ENCODE measurements at places on chromosomes 2 and 18.

DNA sequence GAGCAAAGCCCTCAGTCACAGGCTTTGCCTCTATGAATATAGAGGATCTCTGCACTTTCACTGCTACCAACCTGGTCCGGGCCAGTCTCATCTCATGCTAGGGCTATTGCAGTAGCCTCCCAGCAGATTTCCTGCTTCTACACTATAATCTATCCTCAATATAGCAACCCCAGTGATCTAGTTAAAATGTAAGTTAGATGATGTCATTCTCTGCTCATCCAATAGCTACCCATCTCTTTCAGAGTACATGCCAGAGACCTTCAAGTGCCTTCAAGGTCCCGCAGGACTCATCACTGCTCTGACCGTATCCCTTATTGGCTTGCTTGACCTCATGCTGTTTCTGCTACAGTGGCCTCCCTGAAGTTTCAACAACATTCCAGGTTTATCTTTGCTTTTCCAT is 186.3 kb downstream of the LOXHD1 start:
- no peak for DNase-seq

DNA sequence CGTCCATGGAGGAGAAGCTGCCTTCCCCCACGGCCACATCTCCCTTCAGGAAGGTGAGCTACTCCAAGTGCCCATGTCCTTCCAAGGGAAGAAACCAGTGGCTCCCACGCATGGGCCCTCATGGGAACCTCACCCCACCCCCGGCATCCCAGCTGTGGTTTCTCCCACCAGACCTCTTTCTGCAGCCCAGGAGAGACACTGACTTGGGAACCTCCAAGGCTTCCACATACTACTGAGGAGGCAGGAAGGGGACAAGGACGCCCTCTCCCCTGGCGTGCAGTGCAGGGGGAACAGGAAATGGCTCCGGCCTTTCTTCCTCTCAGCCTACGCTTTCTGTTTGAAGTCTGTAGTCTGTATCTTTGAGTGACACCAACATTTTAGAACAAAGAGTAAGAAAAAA is 104.5 kb upstream of the EPC2 start:
- DNase-seq = no peak

DNA sequence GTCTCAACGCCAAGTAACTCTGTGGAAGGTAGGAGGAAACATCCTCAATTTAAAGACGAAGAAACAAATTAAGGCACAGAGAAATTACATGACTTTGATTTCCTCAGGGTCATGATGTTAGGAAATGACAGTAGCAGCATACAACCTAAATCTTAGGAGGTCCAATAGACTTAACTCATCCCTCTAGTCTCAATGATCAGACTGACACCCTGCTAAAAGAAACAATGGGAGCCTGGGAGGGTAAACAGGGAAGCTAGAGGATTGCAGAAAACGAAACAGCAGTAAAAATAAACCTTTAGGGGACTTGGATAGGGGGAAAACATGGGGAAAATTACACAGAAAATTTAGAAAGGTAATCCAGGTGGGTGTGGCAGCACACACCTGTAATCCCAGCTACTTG is 56.0 kb downstream of the ROCK2 start:
- no peak for DNase-seq

- DNase-seq = no peak
Measured at GRCh38 chr2:237901932-237902850, 42.8 kb downstream of the RAMP1 start.

GRCh38 chr2:179403624-179404023 is 139.0 kb upstream of the SESTD1 start:
- no peak for DNase-seq

DNA sequence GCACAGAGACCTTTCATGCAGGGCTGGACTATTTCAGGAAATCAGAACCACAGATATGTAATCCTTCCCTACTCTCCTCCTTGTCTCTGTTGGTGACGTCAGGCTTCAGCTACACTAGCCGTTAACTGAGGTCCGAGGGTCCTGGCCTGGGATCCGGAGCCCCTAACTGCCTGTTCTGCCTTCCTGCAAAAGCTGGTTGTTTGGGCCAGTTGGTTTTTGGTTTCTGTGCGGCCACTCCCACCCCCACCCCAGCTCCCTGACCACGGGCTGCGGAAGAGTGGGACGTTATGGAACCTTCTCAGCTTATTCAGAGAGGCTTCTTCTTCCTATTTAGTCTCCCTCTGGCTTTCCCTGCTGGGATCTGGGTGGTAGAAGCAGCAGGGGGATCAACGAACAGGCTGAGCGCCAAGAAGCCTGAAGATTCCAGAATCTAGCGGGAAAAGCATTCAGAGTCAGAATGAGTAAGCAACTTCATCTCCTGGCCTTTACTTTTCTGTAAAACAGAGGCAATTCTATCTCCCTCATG is 49.3 kb upstream of the ROCK2 start:
- no peak for DNase-seq

DNA sequence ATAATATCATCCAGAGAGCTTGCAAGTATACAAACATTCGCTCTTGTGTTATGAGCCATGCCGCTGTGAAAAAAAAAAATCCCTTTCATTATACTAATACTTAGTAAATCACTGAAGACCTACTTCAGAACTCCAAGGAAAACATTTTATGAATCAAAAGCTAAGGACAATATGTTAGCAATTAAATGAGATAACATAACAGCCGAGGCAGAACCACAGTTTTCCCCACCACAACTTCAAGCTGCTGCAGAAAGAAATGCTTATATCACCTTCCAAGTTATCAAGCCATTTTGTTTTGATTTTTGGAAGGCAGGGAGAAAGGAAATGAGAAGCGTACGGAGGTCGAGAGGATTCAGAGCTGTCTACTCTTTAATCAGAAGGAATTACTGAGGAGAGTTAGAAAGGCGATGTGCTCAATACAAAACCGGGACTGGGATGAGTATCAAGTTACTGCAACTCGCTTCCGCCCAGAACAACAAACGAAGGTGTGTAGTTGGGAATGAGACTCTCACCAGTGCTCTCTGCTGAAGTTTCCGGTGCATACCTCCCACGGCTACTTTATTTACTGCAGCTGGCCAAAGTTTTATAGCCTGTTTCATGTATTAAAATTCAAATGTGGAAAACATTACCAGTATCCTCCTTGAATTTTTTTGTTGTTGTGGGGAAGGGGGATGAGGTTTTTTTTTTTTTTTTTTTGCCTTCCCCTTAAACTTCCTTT is 292.2 kb upstream of the CCDC68 start:
- no peak for DNase-seq

GRCh38 chr2:60391230-60391629 is 162.2 kb downstream of the BCL11A start:
- DNase-seq = no peak

GRCh38 chr2:210195101-210195852 is 24.1 kb upstream of the KANSL1L start:
- DNase-seq = peak; percentile 60

- DNase-seq = no peak
Measured at GRCh38 chr18:51857989-51858388, 482.0 kb upstream of the DCC start.

DNA sequence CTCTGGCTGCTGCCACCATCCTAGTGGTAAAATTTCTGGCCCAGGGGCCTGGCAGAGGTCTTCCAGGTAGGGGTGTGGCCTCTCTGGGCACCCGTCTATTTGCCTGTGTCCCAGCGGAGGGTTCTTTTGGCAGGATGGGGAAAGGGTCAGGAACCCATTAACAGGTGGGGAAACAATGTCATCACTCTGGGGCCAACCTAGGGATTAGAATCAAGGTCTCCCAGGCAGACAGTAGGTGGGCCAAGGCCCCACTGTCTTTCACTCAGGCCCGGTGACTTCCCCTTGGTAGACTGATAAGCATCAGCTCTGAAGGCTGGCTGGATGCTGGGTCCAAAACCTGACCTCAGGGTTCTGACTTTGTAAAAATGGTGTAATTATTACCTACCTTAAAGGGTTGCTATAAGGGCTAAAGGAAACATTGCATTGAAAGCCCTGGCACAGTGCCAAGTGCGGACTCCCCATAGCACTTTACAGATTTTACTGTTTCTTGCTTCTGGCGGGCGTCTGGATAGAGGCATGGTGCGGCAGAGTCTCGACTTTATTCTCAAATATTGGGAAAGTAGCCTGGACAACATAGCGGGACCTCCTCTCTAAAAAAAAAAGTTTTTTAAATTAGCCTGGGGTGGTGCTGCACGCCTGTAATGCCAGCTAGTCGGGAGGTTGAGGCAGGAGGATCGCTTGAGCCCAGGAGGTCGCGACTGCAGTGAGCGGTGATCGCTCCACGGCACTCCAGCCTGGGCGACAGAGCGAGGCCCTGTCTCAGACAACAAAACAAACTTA is 2.2 kb downstream of the LBX2 start:
- DNase-seq = no peak

DNA sequence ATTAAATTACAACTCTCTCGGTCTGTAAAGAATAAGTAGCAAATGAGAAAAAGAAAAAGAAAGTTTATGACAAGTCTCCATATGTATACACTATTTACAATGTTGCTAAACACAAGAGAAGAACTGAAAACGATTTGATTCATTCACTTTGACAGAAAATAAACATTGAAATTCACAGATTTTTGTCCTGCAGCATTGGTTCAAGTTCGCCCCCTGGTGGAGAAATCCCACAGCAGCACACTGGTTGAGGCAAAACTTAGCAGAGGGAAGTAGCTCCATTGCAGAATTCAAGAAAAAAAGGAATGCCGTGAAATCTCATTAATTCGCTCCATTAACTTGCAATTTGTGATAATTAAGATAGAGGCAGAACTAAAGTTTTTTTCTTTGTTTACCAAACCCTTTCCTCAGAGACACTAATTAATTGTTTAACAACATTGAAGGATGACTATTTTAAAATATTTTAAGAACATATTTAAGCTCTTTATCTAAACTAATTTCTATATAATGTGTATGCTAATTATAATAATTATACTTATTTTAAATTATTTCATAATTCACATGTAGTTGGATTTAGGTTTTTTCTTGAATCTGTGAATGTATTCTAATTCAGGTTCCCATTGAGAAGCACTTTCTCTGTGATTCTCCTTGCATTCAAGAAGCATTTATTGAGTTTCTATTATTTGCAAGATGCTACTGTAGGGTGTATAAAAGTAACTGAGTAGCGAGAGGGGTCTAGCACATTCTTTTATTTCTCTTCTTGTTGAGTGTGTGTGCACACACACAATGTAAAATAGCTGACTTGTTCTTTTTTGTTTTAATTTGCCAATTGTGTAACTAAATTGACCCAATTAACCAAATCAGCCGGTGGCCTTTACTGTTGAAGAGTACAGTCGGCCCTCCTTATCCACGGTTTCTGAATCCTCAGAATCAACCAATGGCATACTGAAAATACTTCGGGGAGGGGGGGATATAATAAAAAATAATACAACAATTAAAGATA is 74.1 kb downstream of the COL4A3 start:
- DNase-seq = peak; percentile 60

DNA sequence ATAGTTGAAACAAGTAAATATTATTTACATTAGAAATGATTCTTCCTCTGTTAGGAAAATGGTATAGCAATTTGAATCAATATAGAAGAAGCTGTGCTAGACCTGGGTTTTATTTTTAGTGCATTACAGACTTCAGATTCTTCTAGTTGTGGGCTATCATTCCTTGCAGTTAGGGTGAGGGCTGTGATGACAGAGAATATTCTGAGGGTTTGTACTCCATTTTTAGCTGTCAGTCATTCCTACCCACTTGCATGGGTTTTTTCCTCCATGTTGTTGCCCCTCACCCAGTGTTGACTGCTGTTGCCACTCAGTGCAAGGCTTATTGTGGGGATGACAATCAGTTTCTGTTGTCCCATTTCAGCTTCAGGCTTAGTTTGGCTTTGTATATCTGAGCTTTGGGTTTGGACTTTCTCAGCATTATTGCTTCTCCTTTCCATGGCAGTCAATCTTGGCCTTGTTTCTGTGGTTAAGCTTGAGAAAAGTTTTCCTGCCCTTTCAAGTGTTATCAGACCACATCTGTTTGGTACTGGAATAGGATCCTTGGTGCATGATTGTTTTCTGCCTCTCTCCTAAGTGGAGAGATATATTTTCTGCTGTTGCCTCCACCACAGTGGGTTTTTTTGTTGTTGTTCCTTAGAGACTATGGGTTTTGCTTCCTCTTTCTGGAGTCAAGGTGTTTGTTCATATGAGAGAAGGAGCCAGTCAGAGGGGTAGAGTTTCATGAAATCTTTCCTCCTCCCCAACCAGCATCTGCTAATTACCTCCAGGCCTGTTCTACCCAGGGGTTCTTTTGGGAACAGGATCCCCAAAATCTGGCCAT is 312.7 kb upstream of the CWC22 start:
- no peak for DNase-seq

- DNase-seq = no peak
Measured at GRCh38 chr2:218849721-218850120, 9.9 kb upstream of the WNT6 start.

GRCh38 chr2:85470850-85471800 is 52.6 kb downstream of the SH2D6 start:
- DNase-seq = no peak

DNA sequence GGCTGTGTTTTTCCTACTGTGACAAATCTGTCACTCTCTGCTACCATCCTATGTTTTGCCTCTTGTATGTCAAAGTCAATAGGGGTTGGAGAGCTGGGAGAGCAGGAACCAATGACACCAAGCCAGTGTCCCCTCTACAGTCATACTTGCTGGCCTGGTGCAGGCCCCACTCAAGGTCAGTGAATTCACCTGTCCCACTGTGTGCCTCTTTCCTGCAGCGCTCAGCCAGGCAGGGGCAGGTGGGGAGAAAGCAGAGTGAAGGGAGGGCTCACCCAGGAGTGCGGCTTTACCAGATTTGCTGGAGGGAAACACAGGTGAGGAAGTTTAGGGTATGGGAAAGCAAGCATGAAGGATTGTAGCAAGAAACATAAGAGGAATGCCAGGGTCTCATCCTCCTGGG is 114.5 kb downstream of the GYPC start:
- no peak for DNase-seq

DNA sequence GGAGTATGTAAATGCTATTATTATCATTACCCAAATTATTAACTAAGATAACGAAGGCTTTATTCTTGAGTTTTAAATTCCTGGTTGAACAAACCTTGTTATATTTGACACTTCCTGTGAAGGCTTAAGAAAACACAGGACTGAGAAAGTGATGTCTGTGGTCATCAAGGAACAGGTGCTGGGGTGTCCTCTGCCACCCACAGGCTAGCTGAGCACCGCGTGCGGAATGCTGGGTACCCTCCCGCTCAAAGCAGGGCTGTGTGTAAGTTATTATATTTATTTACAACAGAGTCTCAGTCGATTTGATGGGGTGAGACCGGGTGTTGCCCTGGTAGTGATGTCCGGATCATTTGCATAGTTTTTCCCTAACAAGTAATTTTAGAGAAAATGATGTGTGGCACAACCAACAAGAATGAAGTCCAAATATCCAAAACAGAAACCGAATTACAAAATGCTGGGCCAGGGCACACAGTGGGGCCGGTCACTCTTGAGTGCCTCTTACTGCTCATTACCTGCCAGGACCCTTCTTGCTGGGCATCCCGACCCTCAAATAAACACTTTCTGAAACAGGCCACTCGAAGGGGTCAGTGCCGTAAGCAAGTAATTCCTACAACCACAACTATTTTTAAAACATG is 49.2 kb downstream of the TMEM18 start:
- DNase-seq = no peak

DNA sequence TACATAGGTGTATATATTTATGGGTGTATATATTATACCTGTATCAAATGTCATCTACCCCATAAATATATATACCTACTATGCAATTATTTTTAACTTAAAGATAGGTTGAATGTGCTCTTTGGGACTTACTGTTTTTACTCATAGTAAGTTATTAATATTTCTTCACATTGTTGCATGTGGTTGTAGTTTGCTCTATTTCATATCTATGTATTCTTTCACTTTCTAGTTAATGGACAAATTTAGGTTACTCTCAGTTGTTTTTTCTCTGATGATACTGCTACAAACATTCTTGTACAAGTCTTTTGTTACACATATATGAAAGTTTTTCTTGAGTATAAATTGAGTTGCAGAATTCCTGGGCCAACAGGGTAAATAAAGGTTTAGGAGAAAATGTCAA is 601.8 kb upstream of the ID2 start:
- no peak for DNase-seq
